Left kidney (tissue), 8 donors: ENCODE measurements at places on chromosomes 6 and 20.
A peak's percentile ranks its signal among the peaks of the same experiment; 100 is the strongest.

GRCh38 chr6:46042355-46042999 lies 26.8 kb upstream of the CLIC5 start:
- DNase-seq, result peak; percentile 33

DNA sequence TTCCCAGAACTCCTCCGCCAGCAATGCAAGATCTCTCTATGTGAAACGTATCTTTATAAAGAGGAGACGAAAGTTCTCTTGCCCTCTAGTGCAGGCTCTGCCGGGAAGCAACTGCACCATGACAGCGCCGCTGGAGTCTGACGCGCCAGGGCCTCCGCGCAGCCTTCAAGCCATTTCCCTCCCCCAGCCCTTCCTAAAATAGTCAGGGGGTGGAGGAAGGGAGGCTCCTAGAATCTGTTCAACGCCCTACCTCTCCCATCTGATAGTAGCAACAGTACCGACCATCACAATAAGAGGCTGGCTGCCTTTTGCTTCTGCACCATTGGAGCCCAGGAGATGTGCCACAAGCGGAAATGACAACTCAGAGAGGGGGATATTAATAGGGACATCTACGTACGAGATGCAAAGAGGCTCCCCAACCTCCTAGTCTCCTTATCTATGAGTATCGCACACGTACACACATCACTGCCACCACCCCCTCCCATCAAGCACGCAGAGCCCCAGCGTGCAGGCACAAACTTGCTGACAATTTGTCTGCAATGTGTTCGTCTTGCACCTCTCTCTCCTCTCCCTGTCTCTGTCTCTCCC lies 1.0 kb downstream of the SYNE1 start:
- DNase-seq, result peak; percentile 15

DNA sequence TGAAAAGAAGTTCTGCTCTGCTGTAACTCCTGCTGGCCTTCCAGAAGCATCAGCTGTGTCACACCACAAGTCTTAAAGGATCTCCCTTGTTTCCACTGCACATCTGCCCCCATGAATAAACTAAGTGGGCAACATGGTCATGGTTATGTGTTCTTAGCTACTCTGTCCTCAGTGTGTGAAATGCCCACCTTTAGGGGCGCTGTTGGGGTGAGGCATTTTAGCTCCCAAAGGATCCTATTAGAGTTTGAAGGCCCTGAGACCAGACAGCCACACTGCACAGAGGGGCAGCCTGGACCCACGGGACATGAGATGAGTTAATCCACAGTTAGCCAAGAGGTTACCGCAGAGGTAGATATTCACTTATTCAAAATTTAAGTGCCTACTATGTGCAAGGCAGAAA lies 294.3 kb upstream of the QKI start:
- DNase-seq, result no peak

DNA sequence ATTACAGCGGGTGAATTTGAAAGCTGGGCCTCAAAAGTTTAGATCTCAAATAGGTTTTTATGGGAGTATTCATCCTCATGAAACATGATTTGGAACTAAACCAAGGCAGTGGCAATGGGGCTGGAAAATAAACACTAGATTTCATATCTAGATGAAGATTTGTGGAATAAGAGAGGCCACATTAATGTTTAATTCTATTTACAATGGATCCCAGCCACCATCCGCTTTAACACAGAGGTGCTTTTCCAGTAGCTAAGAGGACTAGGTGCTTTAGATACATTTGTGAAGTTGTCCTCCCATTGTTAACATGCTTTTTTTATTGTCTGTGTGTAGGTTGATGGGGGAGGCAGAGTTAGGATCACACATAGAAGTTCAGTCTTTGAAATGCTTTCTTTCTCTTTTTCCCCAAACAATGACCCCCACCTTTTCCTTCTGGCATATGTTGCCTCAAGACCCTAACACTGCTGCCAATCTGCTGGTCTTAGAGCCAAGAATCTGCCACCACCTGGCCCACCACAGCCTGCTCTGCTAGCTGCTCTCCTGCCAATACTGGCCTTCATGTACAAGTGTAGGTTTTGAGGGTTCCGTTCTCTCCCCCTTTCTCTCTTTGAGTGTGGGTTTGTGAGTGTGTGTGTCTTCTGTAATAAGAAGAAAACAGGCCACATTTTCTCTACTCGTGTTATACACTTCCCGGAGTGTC lies 27.8 kb upstream of the GFRAL start:
- DNase-seq, result no peak

GRCh38 chr6:66638099-66638498 lies 931.1 kb upstream of the EYS start:
- DNase-seq, result peak; percentile 1

- DNase-seq, result no peak
These were observed 8.0 kb downstream of the CD2AP start for GRCh38 chr6:47485491-47486135.

GRCh38 chr6:168413018-168413720 lies 27.8 kb upstream of the SMOC2 start:
- no peak for DNase-seq

- no peak for DNase-seq
These were observed 324.9 kb downstream of the ZFAND3 start for GRCh38 chr6:38144365-38144945.

- DNase-seq, result no peak
These were observed 275.0 kb downstream of the CENPW start for GRCh38 chr6:126614642-126615504.

GRCh38 chr6:20455251-20455940 lies 53.7 kb downstream of the E2F3 start:
- DNase-seq, result no peak

DNA sequence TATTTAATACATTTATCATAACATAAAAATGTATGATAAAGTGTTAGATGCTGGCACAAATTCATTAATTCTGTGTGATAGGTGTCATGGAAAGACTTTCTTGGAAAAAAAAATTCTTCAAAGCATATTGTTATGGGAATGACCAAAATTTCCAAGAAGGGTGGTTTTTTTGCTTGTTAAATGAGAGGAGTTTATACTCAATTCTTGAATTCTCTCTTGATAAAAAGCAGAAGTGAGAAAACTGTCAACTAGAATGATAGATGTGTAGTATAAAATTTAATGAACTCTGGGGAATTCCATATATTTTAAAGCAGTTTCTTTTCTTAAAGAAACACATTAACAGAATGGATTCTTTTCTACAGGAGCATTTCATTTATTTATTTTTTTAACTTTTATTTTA lies 62.0 kb upstream of the SNAP91 start:
- no peak for DNase-seq
